Stimulated activated CD4-positive, alpha-beta T cell treated with anti-CD3 and anti-CD28 coated beads, TNF-alpha, amount 100 ng/mL, for 4 hours (primary cell): ENCODE measurements at places on chromosomes 5 and 9.

- DNase-seq = no peak
Observed at GRCh38 chr9:131813116-131813515, 73.2 kb upstream of the RAPGEF1 start.

GRCh38 chr5:107676702-107677101, 6.0 kb upstream of the EFNA5 start:
- DNase-seq = no peak

DNA sequence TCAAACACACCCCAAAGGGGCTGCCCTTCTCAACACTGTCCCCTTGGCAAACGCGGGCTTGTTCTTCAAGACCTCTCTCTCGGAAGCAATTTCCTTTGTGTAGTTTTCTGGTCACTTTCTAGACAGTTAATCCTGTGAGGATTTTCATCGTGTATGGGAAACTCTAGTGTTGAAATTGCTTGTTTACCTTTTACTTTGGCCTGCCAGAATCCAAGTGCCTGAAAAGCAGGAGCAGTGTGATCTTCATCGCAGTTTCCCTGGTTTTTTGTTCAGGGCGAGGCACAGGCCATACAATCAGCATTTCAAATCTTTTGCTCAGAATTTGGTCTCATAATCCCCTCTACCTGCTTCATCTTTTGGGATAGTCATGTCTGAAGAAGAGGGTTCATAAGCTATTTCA, 115.7 kb upstream of the C9orf72 start:
- no peak for DNase-seq

GRCh38 chr5:30561771-30562170, 631.7 kb upstream of the CDH6 start:
- DNase-seq = no peak

GRCh38 chr5:98755406-98755805, 18.1 kb upstream of the RGMB start:
- DNase-seq = no peak

GRCh38 chr9:101629636-101630035, 34.9 kb upstream of the PPP3R2 start:
- DNase-seq = no peak

GRCh38 chr5:150159741-150160179, 4.1 kb upstream of the PDGFRB start:
- DNase-seq = no peak

DNA sequence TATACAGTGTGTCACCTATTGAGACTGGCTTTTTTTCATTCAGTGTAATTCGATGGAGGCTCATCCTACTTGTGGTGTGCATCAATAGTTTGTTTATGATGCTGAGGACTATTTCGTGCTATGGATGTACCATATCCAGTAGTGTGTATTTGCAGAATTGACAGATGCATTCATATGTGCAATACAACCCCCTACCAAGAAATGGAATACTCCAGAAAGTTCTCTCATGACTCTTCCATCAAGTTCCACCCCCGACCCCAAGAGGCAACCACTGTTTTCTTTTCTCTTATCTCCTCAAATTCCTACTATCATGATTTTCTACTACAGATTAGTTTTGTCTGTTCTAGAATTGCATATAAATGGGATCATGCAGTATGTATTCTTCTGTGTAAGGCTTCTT, 21.9 kb downstream of the FBXO10 start:
- no peak for DNase-seq

DNA sequence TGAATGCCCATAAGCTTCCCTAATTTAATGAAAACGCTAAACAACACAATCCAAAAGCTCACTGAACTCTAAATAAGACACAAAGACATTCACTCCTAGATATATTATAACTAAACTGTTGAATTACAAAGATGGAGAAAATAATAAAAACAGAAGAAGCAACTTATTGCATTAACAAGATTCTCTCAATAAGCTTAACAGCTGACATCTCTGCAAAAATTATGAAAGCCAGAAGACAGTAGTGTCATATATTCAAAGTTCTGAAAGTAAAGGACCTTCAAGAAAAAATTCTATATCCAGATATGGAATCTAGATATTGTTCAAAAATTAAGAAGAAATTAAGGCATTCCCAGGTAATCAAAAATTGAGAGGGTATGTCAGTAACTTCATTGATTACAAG, 957.8 kb upstream of the TYRP1 start:
- DNase-seq = no peak

DNA sequence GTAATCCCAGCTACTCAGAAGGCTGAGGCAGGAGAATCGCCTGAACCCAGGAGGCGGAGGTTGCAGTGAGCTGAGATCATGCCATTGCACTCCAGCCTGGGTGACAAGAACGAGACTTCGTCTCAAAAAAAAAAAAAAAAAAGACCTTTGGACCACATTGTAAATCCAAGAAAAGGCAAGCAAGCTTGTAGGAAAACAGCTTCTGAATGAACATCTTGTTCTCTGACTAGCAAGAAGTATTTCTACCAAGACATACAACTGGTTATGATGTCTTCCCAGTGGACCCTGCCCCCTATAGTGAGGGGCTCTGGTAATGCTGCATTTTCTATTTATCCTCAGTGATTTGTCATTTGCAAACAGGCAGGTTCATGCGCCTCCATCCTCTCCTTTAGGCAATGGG, 4.5 kb upstream of the EIF4EBP3 start:
- DNase-seq = no peak

DNA sequence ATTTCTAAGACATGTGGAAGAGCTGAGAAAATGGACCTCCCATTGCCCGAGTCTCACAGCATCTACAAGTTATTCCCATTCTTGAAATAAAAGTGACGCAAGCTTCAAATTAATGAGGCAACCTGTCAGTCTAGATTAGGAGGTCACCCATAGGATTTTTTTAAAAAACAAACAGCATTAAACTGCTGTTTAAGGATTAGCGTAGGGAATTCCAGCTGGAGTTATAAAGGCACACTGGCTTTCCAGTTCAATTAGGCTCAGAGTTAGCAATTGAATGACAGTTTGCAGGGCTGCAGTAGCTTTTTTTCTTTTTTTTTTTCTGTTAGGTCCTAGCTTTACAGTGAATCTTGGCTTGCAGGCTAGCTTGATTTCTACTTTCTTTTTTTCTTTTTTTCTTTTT, 16.2 kb downstream of the PRKACG start:
- DNase-seq = no peak
